ENCODE measurements at places on chromosomes 12 and 14. TPM values are rescaled to one million over a fixed set of nuclear protein-coding genes. Genes with fewer than 3 reads are reported as not detected.

CLEC9A gene
- total RNA-seq = not detected

DEPDC4 gene
- 1.1 TPM for total RNA-seq

ANKRD9 gene
- 36.8 TPM for total RNA-seq

ACSM4 gene
- total RNA-seq = not detected

B3GNT4 gene
- 0.59 TPM for total RNA-seq

CCDC38 gene
- total RNA-seq = not detected
